NCI-H2029 treated with DMSO at 0.1 percent for 48 hours (cell line): ENCODE measurements at places on chromosomes 4 and X.

- no peak for DNase-seq
Observed at GRCh38 chr4:162241857-162242256, 78.1 kb upstream of the FSTL5 start.

GRCh38 chr4:10225096-10225495 is 108.5 kb upstream of the WDR1 start:
- no peak for DNase-seq

- DNase-seq, result peak; percentile 53
Observed at GRCh38 chr4:25723409-25723808, 67.8 kb downstream of the SLC34A2 start.

GRCh38 chr4:169485791-169486742 is 126.3 kb downstream of the NEK1 start:
- DNase-seq, result peak; percentile 29

- no peak for DNase-seq
Observed at GRCh38 chr4:119025916-119026661, 109.5 kb upstream of the MYOZ2 start.

GRCh38 chr4:118032691-118033090 is 1.6 kb upstream of the NDST3 start:
- no peak for DNase-seq

DNA sequence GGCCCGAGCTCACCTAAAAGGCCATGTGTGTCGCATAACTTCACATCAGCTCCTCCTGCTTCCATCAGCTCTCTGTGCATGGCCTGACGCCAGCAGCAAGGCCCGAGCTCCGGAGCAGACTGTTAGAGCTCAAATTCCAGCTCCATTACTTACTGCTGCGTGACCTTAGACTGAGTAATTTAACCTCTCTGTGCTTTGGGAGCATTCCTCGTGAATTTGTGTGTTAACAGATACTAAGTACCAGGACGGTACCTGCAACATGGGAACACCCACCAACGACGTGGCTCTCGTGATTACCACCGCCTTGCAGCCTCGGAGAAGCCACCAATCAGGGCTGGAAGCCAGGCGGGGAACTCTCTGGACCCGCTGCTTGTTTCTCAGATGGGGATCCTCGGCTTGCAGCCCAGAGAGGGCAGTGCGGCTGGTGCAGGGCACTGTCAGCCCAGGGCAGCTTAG is 12.9 kb downstream of the LETM1 start:
- no peak for DNase-seq
